Activated T-cell treated with anti-CD3 and anti-CD28 coated beads for 1 hour (primary cell): ENCODE measurements at places on chromosomes 6 and 20.

GRCh38 chr6:89487864-89488263, 54.9 kb downstream of the ANKRD6 start:
- no peak for DNase-seq

GRCh38 chr6:134438837-134439236, 120.9 kb upstream of the SGK1 start:
- no peak for DNase-seq

- no peak for DNase-seq
These were observed 51.4 kb upstream of the JARID2 start for GRCh38 chr6:15194453-15194852.

- DNase-seq = no peak
These were observed 580.3 kb upstream of the GJE1 start for GRCh38 chr6:141552463-141552862.

- no peak for DNase-seq
These were observed 179.4 kb downstream of the ERMARD start for GRCh38 chr6:169930799-169931198.

DNA sequence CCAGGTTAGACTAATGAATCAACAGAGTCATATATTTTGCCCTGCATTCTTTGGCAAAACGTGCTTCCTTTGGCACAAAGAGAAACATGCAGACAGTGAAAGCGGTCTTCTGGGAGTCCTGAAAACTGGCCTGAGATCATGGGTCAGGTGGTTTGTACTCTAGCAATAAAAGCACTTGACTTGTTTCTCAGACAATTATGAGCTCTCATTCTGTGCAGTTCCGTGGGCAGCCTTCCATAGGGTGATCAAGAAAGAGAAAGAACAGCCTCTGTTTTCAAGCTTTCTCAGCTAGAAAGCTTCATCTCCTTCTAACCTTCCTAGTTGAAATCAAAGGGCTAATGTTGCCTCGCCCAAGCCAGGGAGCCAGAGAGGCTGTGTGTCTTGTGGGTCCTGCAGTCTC, 62.7 kb upstream of the ISM1 start:
- no peak for DNase-seq

DNA sequence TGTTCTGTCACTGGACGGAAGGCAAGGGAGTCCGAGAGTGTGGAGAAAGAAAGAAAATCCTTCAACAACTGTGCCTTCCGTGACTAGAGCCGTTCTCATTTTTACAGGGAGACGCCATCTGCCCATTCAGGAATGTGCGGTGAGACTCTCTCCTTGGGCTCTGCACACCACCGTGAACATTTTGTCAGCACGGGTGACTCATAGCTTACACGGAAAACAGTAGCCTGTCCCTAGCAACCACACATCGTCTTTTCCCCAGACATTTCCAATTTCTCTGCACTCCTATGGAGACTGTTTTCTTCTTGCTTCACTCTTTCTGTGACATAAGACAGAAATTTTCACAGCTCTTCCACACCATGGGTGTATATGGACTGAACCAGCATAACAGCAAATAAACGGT, 55.1 kb downstream of the TBXT start:
- no peak for DNase-seq

DNA sequence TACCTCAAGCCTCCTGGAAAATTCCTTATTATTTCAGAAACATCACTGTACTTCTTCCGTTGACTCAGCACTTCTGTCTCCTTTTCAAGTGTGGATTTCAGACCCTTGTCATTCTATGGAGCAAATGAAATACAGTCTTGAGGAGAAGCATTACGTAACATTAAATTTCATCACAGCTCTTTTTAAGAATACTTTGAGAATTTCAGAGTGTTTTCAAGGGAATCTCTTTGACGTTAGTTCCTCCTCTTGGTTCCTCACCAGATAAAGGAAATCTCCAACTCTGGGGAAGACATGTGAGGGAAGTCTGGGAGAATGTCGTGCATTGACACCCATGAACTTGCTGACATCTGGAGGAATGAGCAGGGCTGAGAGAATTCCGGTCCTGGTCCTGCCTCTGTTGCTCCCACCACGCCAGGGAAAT, 32.3 kb downstream of the UST start:
- DNase-seq = no peak

DNA sequence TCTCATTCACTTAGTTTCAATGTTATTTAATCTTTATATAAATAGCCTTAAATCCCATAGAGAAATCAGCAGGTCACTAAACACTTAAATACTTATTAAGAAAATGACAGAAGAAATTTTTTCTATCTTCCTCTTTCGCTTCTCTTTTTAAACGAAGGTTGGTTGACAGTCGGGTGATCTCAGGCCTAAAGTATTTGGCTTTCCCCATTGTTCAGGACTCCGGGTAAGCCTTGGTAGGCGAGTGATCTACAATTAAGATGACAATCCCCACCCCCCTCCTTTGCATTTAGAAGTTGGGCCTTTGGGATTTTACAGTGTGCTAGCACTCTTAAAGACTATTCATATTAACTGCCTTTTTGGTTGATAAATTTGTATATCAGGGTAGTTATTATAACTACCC, 19.7 kb upstream of the UTRN start:
- no peak for DNase-seq

DNA sequence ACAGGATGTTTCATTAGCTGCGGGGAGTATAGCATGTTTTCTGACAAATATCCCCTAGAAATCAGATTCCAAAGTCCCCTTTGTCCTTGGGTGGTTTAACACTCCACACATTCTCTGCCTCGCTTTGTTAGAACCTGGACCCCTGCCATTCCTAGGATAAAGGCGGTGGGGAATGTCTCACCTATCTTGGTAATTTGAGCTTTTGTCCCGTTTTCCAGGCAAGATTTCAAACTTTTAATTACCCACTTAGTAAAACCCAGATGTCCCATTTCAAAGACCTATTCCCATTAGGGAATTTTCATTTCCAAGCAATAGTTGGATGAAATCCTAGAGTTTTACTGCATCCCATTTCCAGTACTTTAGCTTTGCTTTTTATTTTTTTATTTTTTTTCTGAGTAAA, 501.0 kb upstream of the MAP3K7 start:
- DNase-seq = no peak

- DNase-seq = no peak
These were observed 99.7 kb downstream of the TSHZ2 start for GRCh38 chr20:53071833-53072232.
